ENCODE measurements at places on chromosomes 16 and 17. TPM values are rescaled to one million over a fixed set of nuclear protein-coding genes. Genes with fewer than 3 reads are reported as not detected.
A peak's percentile ranks its signal among the peaks of the same experiment; 100 is the strongest.

Gene KPNA2
- total RNA-seq, result 15.0 TPM

Gene SLFN14
- 0.45 TPM for total RNA-seq

Gene KRTAP16-1
- total RNA-seq, result not detected

Gene KRT33B
- not detected for total RNA-seq

Gene OTOA
- 0.31 TPM for total RNA-seq

Gene SLC47A1
- total RNA-seq, result 8.0 TPM

Gene MYH13
- total RNA-seq, result not detected

GRCh38 chr17:60249290-60249826 lies 99.6 kb downstream of the CA4 start:
- no peak for DNase-seq

DNA sequence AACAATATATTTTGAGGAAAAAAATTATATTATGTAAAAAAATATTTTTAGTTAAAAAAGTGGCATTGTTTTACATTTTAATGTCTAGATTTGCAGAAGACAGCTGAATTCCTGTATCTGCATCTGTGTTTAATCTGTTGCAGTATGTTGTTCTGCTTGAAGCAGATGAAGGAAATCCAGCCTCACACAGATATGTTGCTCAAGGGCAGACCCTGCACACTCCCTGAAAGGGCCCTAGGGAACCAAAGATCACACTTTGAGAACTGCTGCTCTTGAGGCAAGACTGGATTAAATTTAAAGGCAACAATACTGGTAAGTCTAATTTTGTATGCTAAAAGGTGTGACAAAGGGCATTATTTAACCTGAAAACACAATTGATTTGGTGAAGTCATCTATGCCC lies 16.4 kb upstream of the SLC6A4 start:
- no peak for DNase-seq

DNA sequence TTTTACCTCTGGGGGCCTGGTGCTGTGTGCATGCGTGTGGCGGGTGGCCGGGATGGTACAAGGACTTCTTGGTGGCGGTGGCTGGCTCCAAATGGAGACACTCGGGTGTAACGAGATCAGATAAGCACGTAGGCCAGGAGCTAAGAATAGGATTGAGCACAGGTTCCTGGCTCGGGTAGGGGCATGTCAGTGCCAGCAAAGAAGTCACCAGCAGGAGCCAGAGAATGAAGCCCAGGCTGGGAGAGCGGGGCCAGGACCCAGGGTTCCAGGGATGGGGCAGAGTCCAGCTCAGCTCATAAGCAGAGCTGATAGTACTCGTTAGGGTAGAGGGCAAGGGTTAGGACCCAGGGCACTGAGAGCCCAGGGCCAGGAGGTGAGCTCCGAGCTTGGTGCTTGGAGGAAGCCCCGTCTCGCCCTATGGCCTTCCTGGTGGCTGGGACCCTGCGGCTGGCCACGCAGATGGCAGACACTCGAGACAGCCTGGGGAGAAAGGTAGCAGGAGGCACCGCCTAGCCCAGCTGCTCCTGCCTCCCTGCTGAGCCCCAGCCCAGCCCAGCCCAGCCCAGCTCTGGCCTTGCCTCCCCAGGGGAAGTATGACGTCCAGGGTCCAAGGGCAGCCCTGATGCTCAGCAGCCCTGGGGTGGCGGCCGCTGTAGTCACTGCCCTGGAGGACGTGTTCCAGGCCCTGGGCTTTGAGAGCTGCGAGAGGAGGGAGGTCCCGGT lies 8.9 kb downstream of the ZNF213 start:
- no peak for DNase-seq

GRCh38 chr17:78034429-78035091 lies 76.1 kb downstream of the TNRC6C start:
- DNase-seq, result no peak

DNA sequence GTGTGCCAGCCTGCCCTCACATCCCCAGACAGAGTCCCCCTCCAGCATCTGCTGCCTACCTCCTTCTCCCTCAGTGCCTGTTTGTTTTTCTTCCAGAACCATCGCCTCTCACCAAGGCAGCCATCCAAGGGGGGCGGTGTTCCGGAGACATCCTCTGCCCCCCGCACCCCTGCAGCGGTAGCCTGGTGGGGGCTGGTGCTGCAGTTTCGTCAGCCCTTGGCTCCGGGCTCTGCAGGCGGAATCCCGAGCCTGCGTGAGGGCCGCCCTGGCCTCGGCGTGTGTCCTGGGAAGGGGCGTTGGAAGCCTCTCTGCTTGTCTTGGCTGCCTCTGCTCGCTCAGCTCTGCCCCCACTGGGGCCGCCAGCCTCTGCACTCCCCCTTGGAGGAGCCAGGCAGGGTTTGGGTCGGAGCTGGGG lies 126.0 kb upstream of the CIBAR2 start:
- DNase-seq, result peak; percentile 89

GRCh38 chr17:14298221-14298946 lies 2.5 kb upstream of the HS3ST3B1 start:
- no peak for DNase-seq

DNA sequence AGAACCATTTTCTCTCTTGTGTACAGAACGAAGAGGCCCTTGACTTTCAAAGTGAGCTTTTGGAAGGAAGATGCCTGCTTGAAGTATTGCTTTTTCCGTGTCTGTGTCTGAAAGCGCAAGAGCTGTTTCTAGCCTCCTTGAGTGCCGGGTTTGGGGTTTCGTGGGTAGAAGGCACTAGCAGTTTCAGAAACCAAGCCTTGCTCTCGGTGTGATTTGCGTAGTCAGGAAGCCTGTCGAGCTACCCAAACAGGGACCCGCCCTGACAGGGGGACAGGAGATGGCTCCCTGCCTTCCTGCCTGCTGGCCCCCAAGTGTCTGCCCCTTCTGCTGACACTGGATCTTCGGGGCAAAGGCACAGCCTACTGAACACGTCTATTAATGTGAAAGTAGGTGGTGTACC lies 322.0 kb downstream of the MAF start:
- no peak for DNase-seq

GRCh38 chr17:50072130-50072529 lies 16.2 kb downstream of the ITGA3 start:
- DNase-seq, result no peak

DNA sequence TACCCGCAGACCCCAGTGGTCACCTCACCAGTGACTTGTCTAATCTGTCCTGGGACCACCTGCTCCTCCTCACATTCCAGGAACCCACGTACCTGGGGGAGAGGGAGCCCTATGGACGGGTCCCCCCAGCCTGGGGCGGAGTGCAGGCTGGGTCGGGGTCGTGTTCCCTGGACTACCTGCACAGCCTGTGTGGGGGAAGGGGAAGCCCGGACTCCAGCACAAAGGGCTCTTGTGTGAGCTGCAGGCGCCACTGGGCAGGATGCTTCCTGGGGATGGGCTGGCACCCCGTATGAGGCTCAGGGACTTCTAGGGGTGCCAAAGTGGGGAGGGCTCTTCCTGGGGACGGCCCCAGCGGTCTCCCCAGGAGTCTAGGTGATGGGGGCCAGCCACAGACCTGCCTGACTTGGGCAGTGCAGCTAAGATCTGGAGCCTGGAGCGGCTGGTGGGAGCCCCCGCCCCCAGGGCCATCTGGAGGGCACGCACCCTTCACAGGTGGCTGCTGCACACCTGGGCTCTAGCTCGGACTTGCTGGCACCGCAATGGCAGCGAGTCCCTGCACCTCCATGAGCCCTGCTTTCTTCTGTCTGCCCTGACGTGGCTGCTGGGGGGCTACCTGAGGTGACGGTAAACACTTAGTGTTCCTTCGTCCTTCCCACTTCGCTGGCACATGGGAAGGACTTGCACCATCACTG lies 7.5 kb downstream of the VASN start:
- DNase-seq, result no peak

DNA sequence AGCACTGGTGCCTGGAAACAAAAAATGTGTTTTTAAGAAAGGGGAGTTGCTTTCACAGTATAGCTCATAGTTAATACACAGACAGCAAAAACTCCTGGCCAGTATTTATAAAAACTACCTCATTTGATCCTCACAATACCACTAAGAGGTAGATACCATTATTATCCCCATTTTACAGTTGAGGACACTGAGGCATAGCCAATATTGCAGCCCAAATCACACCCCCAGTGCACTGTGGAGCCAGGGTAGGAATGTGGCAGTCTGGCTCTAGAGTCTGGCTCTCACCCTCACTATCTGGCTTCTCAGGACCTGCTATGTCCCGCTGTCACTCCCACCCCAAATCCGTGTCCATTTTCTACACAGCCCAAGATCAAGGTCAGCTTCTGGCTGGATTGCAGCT lies 2.6 kb downstream of the ARHGAP23 start:
- no peak for DNase-seq

DNA sequence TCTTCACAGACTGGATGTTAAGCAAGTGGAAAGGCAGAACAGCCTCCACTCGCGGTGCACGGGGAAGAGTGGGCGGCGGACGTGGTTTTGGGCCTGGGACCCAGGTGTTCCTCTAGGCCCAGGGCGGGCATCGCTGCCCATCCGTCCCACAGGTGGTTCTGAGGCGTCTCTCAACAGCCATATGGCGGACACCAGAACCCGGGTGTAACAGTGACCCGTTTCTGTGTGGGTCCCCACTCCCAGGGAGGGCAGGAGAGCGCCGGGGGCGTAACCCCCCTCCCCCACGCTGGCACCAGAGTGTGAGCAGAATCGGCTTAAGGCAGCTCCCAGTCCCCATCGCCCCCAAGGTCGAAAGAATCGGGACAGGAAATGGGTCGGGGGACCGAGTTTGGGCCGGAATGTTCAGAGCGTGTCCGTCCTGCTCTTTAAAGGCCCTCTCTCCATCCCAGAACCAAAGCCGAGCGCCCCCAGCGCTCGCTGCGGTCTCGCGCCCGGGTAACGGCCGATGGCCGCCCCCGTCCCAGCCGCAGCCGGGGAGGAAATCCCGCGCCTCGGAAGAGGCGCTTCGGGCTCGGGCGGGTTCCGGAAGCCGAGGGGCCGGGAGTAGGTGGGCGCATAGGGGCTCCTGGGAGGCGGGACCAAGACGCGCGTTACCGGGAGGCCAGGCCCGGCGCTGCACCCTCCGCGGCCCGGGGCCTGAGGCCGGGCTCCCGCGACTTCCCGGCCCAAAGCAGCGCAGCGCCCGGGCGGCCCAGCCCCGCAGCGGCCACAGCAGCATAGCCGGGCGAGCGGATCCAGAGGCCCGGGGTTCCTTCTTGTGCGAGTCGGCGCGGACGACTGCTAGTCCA lies at the start of gene TK2:
Gene TK2, minus strand, starts transcription at position 839 of the 848 bp plus-strand sequence. Its CDS starts 61 bp downstream, at position 778.
- peak; percentile 81 for DNase-seq

DNA sequence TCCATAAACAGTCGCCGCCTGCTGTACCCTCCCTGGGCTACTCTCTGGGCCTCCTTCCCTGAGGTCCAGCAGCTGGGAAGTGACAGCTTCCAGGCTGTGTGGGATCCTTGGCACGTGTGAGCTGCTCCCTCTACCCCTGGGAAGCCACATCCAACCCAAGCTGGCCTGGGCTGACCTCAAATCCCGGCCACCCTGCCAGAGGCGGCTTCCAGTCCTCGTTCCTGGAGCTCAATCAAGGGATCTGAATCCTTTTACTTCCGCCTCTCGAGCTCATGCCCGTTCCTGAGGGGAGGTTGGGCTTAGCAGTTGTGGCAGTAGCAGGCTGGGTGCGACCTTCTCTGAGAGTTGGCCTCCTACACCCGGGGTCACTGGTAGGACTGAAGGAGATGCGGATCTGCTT lies 82.5 kb downstream of the NETO2 start:
- peak; percentile 19 for DNase-seq

- no peak for DNase-seq
Measured at GRCh38 chr16:87540072-87540896, 47.5 kb upstream of the ZCCHC14 start.

GRCh38 chr17:56593646-56594319 lies at the start of gene NOG:
Gene NOG, plus strand, starts transcription at chr17:56593699. Its CDS starts 525 bp downstream, at chr17:56594224.
- DNase-seq, result peak; percentile 75

DNA sequence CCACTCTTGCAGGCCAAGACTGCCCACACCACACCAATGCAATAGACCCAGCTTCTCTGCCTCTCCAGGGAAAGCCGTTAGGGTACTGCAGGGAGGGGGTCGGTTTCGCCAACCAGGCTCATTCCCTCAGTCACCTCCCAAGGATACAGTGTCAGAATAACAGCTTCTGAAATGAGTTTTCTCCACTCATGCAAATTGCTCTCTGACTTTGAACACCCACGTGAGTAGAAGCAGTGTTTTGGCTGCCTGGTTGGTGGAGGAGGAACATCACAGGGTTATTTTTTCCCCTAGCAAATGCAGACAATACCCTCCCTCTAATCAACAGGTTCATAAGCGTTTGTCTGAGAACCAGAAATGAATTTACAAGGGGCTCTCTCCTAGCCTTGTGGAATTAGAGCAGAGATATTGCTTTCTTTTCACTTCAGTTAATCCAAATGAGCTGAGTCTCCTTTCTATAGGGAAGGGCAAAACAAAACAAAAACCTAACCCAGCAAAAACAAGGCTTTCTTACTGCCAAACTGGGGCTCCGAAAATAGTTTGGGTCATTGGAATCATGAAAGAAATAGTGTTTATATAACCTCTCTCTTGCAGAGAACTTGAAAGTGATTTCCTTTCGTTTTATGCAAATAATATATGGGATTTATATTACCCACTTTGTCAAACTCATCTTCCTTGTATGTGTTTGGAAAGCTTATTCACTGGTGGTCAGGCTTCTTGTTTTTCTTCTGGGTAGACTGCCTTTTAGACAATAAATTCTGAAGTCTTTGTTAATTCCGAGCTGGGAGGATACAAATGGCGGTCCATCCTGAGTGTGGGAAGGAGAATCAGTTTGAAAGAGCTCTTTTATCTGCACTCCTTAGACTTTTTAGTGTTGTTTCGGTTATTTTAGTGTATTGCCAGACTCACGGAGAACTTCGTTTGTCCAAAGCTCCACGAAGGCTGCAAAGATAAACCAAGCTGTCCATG lies 229.9 kb downstream of the MSI2 start:
- DNase-seq, result no peak

- DNase-seq, result no peak
Measured at GRCh38 chr16:51050377-51050706, 100.7 kb downstream of the SALL1 start.

GRCh38 chr16:14140923-14141322 lies 69.8 kb downstream of the MRTFB start:
- no peak for DNase-seq

DNA sequence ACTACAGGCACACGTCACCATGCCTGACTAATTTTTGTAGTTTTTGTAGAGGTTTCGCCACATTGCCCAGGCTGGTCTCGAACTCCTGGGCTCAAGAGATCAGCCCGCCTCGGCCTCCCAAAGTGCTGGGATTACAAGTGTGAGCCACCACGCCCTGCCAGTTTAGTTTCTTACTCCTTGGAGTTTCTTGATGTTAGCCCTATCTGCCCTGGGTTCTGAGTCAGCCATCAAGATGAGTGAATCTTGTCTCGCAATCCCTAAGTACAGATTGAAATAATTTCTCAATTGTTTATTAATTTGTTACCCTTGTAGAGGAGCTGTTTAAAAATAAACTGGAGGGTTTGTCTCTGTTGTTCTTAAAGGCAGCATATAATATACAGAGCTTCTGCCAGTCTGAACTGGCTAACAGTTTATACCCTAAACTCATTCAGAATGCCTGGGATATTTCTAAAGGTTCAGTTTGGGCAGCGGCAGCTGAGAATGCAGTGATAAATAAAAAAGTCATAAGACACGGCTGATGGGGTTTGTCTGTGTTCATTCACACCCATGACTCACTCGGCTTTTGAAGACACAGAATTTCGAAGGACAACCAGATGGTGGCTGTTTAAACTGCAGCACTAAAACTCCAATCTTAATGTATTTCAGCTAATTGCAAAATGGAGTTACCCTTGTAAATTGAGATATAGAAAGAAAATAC lies 39.6 kb downstream of the GPRC5B start:
- DNase-seq, result no peak
